Activated naive CD4-positive, alpha-beta T cell treated with anti-CD3 and anti-CD28 coated beads for 36 hours (primary cell): ENCODE measurements at places on chromosomes 1 and 21. TPM values are rescaled to one million over a fixed set of nuclear protein-coding genes. Genes with fewer than 3 reads are reported as not detected.

DNA sequence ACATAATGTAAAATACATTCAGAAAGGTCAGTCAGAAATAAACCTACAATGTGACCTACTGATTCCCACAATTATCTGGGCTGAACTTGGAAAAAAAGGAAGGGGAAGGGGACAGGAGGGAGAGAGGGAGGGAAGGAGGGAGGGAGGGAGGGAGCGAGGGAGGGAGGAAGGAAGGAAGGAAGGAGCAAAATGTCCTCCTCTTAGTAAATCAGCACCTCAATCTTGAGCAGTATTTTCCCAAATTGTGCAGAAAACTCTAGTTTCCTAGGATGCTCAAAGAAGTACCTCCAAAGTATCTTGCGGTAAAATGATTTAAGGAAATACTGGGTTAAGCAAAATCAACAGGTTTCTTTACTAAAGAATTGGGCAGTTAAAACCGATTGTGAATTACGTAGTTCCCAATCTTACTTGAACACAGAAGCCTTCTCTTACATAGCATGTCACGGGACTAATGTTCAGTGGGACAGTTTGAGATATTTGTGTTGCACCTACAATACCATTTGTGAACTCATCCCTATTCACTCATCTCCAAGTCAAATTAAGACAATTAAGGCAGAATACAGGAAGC is 51.0 kb upstream of the ASPM start:
- DNase-seq = no peak

DNA sequence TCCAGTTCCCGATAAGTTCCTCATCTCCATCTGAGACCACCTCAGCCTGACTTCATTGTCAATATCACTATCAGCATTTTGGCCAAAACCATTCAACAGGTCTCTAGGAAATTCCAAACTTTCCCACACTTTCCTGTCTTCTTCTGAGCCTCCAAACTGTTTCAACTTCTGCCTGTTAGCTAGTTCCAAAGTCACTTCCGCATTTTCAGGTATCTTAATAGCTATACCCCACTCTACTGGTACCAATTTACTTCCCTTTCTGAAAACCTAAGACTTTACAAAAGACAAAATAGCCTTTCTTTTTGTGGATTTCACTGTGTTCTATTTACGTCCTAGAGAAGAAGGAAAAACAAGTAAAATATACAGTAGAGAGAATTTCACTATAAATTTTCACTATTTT is 147.0 kb upstream of the FMN2 start:
- no peak for DNase-seq

DNA sequence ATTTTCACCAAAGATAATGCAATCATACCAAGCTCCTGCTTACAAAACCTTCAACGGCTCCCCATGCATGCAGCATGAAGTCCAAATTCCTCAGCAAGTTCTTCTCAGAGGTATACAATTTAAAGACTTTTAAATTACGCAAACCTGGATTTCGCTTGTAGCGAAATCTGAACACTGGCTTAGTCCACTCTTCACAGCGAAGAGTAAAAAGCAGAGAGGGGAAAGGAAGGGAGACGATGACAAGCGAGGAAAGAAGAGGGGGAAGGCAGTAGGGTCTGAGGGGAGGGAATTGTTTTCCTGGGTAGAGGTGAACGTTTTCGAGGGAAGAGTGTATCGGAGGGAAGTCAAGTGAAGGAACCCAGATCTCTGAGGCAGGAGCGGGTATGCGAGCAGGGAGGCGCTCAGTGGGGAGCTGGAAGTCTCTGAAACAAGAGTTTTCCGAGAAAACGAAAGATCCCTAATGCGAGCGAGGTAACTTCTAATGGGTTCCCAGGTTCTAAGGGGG is 790 bp downstream of the TESK2 start:
- DNase-seq = no peak

DNA sequence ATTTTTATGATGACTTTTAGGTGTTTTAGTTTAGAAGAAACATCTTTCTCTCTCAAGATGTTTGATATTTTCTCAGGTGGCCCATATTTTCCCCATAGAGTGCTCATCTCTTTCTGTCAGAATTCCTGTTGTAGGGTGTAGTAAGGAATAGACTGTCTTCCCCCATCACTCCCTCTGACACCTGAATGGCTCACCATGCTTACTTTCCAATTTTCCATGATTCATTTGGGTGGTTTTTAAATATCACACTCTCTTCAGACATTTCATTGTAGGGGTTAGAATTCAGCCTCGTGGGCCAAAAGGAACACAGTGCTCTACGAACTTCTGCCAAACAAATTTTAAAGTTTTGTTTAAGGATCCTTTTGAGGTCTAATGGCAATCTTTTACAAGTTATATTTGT is 24.0 kb downstream of the GIPC2 start:
- DNase-seq = no peak

DNA sequence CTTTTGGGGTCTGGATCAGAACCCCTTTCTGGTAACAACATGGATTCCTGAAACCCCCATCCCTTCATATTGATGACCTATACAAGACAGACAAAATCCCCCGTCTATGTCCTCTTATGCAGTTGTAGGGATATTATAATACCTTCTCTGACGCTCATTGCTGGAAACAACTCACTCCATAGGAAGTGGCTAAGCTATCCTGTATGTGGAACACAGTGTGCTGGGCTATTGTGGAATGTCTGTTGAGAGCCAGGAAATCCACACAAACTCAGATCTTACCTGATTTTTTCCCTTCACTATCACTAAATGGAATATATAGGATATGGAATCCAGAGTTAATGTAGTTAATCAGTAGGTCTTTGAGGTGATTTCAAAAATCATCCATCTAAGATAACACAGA is 17.7 kb upstream of the PIK3R3 start:
- no peak for DNase-seq

- no peak for DNase-seq
Measured at GRCh38 chr1:68378296-68379084, 71.3 kb downstream of the RPE65 start.

Gene ARHGEF16
- total RNA-seq = 0.17 TPM
